ENCODE measurements at places on chromosomes 11 and 22. TPM values are rescaled to one million over a fixed set of nuclear protein-coding genes. Genes with fewer than 3 reads are reported as not detected.

- peak; percentile 63 for ATAC-seq
Observed at GRCh38 chr11:129368889-129369672, 6.6 kb upstream of the BARX2 start.

GRCh38 chr22:47233316-47234243 is 471.1 kb downstream of the TBC1D22A start:
- no peak for ATAC-seq

DNA sequence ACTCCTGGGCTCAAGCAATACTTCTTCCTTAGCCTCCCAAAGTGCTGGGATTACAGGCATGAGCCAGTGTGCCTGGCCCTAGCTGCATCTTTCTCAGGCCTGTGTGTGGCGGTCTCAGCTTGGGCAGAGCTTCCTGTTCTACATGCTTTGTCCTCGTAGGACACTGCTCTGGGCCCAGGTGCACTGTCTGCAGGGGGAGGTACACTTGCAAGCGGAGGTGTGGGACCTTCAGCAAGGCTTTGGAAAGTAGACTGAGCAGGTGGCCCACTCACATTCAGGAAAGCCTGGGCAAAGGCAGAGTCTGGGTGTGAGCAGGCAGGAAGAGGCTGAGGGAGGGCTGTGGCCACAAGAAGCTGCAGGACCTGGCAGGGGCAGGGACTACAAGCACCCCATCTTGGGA is 33.6 kb upstream of the SUSD2 start:
- no peak for ATAC-seq

DNA sequence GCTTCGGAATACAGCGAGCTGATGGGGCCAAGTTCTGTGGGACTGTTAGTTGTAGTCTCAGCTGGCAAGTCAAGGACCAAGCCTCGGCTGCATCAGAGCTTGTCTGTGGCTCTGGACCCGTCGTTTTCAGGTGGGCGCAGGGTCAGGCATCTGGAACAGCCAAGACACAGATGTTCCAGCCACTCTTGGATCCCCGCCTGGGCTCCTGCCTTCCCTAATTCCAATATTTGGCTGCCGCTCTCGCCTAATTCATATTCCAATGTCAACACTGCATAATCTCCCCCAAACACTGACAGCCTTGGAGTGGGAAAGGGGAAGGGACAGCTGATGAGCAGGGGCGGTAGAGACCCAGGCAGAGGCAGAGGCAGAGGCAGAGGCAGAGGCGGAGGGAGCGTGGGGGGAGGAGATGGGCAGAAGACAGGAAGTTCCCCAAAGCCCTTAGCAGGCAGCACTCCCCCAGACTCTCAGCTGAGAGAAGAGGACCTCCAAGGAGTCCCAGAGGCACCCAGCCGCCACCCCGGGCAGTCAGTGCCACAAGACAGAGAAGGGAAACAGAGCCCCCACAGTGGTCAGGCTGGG is 49.6 kb upstream of the SLC35C1 start:
- no peak for ATAC-seq

GRCh38 chr11:40287916-40288803 is 1171.3 kb downstream of the LRRC4C start:
- no peak for ATAC-seq

- no peak for ATAC-seq
Observed at GRCh38 chr11:103688924-103689323, 347.5 kb upstream of the DDI1 start.

- peak; percentile 77 for ATAC-seq
Observed at GRCh38 chr11:107689317-107690202, 22.3 kb downstream of the SLN start.

DNA sequence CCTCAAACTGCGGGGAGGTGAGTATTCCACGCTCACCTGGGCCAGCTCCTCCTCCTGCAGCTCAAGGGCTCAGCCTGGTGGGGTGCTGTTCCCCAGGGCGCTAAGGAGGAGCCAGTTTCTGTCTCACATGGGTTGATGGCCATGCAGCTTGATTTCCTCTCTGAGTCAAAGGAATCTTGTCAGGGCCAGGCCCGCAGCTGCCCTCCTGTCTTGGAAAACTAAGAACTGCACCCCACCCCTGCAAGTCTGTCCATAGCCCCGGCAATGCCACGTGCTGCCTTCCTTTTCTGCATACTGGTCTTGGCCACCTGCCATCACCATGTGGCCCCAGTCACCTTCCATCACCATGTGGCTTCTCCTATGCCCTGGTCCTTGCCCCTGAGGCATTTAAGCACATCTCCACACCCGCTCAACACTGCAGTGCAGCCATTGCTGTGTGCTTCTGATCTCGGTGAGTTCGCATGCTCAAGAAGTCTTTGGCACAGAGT is 35.2 kb upstream of the CLDN5 start:
- peak; percentile 83 for ATAC-seq

DNA sequence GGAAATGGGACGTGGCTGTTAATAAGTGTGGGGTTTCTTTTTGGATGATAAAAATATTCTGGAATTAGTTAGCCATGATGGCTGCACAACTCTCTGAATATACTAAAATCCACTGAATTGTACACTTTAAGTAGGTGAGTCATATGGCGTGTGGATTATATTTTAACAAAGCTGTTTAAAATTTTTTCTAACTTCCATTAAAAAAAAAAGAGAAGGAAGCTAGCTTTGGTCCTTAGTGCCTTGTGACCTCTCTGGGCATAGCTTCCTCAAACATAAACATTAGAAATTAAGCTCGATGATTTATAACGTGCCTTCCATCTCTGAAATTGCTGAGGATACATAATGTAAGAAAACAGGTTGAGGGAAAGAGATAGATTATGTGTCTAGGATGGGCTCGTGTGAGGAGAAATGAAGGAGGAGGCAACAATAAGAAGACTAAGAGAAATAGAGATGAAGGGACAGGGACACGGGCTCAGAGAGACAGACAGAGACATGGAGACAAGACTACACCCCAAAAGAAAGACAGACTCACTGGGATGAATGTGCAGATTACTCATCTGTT is 20.0 kb downstream of the IRAG1 start:
- no peak for ATAC-seq

- ATAC-seq = no peak
Observed at GRCh38 chr11:61974766-61975631, 7.6 kb upstream of the FTH1 start.

DNA sequence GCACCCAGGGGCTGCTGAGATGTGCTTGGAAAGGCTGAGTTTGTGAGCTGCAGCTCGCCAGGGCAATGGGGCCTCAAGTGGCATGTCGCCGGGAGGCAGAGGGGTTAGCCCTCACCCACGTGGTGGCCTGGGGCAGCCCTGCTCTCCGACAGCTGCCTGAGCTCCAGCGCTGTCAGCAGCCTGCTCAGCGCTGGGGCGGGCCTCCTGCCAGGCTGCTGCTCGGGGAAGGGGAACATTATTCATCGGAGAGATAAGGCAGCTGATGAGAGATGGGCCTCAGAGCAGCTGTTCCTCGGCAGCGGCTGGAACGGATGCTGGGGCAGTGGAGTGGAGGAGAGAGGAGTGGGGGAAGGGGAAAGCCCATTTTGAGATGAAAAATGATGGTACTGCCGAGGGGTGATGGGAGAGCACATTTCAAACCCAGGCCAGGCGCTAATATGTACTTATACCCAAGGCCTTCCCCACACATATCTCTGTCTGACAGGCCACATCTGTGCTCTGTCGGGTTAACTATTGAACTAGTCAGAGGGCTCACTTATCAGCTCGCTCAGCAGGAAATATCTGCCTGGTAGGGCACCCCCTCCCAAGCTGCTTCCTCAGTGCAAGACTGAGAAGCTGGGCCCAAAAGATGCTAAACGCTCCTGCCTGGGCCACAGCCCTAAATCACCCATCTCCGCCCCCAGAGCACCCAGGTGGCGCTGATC is 79.5 kb downstream of the TIMP3 start:
- peak; percentile 23 for ATAC-seq

DNA sequence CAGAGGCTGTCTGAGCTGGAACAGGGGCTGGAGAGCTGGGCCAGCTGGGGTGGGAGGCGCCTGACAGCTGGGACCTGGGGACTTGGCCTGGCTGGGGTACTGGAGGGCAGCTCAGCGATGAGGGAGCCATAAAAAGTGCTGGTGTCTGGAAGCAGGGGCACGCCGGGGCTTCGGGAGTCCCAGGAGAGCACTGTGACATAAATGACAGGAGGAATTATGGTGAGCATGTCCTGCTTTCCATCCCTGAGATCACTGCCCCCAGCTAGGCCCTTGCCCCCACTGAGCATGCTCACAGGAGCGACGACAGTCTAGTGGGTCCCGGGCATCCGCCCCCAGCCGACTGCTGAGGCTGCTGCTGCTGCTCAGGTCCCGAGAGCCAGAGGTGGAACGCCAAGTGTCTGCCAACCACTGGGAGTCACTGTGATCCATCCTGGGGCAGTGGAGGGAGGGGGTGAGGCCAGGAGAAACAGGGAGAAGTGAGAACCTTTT is 6.2 kb downstream of the ROBO4 start:
- no peak for ATAC-seq

DNA sequence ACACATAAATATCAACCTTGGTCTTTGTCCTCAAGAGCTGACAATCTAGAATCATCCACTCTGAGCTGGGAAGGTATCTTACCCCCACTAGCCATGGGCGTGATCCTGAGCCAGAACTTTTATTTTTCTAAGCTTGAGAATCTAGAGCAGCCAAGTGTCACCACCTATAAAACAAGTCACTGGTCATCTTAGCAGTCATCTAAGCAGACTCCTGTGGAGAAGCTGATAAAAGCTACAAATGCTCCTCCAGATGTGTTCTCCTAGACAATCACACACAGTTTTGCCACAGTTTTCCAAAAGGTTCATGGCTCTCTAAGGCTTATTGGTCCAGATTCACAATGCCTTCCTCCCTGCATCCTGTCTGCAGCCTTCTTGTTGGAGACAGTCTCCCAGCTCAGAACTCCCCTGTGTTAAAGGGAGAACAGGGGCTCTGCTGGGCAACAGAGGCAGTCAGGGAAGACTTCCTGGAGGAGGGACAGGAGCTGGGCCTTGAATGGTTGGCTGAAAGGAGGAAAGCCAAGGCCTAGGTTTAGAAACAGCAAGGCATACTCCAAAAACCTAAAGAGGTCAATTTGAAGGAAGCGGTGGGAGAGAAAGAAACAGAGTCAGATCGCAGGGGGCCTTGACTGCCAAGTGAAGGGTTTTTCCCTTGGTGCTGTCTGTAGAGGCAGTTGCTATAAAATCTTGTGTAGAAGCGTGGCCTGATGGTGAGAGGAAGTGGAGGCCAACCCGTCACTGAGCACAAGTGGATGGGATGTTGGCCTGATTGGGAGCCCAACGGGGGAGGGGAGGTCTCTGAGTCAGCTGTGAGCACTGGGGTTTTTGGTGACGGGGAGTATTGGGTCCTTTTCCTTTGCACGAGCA is 42.0 kb downstream of the ALX4 start:
- no peak for ATAC-seq

- no peak for ATAC-seq
Observed at GRCh38 chr11:16179676-16180075, 176.7 kb downstream of the SOX6 start.

DNA sequence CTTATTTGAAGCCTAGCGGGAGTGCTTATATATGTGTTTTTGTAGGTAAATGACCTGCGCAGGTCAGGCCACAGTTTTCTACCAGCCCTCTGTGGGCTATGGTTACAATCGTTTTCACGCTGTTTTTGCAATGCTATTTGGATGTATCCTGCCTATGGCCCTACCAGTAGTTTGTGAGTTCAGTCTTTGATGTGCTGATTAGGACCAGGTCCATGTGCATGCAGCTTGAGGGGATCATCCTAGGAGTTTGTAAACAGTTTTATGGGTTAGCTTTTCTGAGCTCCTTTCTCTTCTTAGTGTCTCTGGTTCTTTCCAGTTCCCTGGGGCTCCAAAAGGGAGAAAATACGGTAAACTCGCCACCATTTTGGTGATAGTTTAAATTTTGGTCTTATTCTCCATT is 142.5 kb downstream of the LDLRAD3 start:
- no peak for ATAC-seq

- ATAC-seq = peak; percentile 57
Observed at GRCh38 chr11:83706566-83706965, 420.4 kb upstream of the CCDC90B start.

- no peak for ATAC-seq
Observed at GRCh38 chr11:116263019-116263418, 509.8 kb downstream of the BUD13 start.

DNA sequence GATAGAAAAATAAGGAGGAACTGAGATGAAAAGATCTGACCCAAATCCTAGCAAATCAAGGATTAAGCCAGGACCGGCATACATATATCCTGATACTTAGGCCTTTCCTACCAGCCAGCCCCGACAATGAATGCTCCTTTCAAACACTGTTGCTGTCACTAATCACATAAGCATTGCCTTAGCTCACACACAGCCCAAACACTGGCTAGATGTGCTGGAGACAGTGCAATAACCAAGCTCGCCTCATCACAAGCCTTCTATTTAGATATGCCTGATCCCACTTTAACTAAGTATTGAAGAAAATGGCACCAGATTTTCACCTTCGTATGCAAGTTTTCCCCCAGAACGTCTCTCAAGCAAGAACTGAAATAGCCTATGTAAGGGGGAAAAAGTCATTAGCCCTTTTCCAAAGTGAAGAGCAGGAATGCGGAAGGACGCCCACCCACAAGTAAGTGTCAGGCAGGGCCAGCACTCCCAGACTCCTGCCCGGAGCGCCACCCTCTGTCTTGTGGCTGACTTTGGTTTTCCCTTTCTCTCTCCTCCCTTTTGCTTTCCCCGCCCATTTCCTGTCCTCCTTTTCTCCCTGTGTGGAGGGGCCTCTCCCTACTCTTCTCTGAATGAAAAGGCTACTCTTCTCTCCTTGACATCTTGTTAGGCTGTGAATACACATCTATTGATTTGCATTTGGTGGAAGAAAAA is 8.9 kb upstream of the OPCML start:
- no peak for ATAC-seq

GRCh38 chr11:76787271-76787670 is 4.1 kb downstream of the TSKU start:
- no peak for ATAC-seq

DNA sequence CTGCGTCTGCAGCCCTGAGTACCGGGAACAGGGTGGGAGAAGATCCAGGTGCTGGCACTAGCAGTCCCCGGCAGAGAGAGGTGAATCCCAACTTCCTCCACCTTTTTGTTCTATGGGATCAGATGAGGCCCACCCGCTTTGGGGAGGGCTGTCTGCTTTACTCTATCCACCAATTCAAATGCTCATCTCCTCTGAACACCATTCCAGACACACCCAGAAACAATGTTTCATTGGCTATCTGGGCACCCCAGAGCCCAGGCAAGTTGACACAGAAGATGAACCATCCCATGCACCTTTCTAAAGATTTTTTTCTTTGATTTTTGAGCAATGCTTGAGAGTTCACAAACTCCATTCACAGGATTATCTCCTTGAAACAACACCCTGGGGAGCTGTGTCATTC is 78.0 kb downstream of the PARVB start:
- ATAC-seq = no peak

ARVCF gene
- 3.1 TPM for total RNA-seq

SLCO2B1 gene
- 9.7 TPM for total RNA-seq

ASRGL1 gene
- 1.2 TPM for total RNA-seq

MMP11 gene
- 1.7 TPM for total RNA-seq

PTPMT1 gene
- total RNA-seq = 29.6 TPM

OR8A1 gene
- not detected for total RNA-seq

CCDC90B gene
- 20.5 TPM for total RNA-seq

DDX25 gene
- not detected for total RNA-seq

Data from esophagus mucosa (tissue), 1 donor.